ENCODE measurements at places on chromosomes 12 and 14.

- no peak for DNase-seq
Measured at GRCh38 chr12:109861689-109862314, 18.5 kb downstream of the GLTP start.

DNA sequence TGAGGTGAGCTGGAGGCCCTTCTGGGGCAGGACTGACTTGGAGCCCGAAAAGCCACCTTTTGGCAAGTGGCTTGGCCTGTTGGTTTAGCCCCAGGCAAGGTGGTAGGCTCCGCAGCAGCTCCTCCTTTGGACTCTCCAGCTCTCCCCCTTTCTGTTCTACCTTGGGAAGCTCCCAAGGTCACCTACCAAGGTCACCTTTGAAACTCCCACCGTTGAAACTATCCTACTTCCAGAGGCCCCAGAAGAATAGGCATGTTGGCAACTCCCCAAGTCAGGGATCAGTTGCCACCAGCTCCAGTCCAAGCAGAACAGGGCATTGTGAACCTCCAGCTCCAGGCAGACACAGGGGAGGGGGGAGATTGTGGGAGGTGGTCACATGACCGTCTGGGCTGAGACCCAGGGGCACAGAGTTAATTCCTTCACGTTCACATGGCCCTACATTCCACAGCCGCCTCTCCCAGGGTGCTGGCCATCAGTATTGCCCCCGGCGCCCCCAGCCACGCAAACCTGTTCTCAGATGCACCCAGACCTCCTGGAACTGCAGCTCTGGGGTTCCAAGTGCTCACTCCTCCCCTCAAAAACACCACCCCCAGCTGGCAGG lies 14.4 kb downstream of the IRF2BPL start:
- DNase-seq: peak; percentile 75

DNA sequence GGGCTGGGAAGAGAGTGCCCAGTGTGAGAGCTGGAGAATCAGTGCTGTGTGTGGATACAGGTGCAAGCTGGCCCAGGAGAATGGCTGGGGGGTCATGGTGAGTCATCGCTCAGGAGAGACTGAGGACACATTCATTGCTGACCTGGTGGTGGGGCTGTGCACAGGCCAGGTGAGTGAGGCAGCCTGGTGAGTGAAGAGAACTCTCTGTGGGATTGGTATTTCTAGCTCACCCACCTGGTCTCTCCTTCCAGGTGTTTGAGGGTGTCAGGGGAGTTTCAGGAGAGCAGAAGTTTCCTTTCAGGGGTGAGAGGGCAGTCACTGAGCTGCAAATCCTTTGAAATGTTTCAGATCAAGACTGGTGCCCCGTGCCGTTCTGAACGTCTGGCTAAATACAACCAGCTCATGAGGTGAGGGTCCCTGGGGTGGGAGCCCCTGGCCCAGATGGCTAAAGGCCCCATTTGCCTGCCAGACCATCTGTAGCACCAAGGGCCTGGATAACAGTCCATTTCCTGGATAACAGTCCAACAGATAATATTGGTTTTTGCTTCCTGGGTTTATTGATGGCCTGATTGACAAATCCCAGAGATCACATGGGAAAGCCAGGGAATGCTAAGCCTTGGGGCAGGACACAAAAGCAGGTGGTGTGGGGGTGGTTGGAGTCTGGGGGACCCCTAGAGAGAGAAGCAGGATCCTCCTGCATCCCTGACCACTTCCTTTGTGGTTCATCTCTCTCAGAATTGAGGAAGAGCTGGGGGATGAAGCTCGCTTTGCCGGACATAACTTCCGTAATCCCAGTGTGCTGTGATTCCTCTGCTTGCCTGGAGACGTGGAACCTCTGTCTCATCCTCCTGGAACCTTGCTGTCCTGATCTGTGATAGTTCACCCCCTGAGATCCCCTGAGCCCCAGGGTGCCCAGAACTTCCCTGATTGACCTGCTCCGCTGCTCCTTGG lies 5.5 kb upstream of the ATN1 start:
- no peak for DNase-seq

GRCh38 chr12:93918262-93918661 lies 230.1 kb upstream of the PLXNC1 start:
- no peak for DNase-seq

GRCh38 chr14:75577729-75578101 lies 705 bp upstream of the FLVCR2 start:
- DNase-seq: peak; percentile 87

- DNase-seq: no peak
Measured at GRCh38 chr12:103012884-103013283, 55.4 kb downstream of the ASCL1 start.

GRCh38 chr14:72615451-72616121 lies 278.3 kb downstream of the DPF3 start:
- no peak for DNase-seq

DNA sequence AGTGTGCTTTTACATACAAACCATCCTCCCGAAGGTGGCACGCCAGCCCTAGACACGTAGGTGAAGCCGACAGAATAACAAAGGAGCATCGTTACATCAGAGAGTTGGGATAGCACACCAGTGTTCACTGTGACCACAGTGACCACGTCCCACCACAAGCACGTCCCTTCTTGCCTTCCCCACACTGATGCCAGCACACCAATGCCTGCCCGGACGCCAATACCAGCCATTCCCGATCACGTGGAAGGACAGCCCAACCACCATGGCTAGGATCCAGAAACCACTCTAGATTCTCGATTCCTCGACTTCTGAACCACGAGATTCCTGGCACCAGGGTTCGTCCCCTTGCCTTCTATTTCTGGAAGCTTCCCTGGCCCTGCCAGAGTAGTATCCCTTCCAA lies 48.0 kb upstream of the GPR68 start:
- DNase-seq: no peak

DNA sequence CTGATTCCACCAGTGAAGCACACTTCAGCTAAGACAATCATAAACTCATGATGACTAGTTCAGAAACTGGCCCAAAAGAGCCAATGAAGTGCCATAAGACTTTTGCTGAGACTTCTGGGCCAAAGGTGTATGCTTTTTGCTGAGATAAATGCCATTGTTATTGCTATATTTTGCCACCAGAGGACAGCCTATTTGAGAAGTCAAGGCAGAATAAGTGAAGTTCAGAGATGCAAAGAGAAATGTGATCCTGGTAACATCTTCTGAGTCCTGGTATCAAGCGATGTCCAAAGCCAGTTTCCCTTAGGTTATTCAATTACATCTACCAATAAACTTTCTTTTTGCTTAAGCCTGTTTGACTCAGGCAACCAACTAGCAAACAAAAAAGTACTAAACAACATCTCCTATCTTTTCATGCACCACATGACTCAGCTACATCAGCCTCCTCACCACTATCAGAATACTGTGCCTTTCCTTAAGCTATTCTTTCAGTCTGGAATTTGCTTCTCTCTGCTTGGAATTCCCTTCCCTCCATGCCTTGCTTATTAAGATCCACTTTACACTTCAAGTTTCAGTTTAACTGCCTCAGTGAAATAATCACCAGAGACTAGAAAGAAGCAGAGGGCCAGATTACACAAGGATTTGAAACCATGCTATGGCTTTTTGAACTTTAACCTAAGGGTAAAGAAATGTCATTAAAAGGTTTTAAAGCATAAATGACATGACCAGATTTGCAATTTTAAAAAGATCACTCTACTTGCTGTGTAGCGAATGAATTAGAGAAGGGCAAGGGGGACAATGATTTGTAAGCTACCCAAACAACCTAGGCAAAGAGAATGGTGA lies 14.0 kb downstream of the CRY1 start:
- DNase-seq: no peak

DNA sequence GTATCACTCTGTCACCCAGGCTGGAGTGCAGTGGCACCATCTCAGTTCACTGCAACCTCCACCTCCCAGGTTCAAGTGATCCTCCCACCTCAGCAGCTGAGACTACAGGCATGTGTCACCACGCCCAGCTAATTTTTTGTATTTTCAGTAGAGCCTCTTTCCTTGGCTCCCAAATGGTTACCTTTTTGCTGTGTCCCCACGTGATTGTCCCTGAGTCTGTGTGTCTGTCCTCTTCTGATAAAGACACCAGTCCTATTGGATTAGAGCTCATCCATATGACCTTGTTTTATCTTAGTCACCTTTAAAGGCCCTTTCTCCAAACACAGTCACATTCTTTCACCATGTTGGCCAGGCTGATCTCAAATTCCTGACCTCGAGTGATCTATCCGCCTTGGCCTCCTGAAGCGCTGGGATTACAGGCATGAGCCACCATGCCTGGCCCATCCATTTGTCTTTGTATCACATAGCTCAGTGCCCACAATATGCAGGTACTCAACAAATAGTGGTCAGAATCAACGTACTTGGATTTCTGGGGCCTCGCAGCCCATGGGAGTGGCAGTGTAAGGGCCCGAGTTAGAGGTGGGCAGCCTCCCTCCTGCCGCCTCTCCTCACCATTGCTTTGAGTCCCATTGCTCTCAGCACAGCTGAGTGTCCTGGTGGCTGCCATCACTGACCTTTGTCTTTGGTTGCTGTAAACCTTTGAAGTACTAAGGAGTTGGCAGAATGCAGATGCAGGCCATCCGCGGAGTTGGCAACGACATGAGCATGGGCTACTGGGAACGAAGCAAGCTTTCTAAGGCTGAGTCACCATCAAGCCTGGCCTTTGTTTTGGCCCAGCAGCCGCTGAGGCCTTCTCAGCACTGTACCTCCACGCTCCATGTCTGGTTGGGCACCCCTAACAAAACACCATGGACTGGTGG lies 9.3 kb downstream of the TPCN1 start:
- no peak for DNase-seq

DNA sequence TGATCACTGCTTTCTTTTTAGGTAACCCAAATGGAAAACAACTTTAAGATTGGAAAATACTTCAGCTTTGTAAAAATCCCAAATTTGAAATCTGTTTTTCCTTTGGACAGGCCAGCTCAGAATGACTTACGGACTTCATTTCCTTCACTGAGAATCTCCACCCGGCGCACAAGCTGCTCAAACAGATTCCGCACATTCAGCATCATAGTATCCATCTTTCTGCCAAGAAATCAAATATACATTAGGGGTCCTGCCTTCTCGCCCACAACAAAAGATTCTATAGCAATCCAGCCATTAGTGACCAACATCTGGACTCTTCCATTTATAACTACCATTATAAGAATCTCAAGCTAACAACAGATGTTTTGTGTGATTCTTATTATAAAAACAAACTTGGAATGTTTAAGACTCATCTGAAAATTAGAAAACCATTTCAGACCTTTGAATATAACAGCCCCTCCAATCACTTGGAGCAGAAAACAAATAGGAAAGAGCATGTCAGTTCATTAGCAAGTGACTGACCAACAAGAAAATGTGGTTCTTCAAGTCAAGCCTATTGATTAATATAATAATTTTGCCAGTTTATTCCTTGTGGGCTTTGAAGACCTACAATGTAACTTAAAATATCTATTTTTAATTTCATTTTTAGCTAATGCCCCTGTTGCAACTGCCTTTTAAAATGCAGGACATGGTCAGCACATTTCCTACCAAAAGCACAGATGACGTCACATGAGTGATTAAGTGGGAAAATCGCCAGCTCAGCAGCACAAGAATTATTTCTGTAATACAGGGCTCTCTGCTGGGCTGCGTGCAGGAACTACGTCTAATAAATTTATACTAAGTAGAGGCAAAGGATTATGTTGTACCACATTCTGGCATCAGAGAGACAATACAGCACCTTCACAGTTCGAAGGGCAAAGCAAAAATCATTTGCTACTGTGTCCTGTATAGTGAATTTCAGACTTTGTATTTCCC lies 8.5 kb downstream of the RACGAP1 start:
- no peak for DNase-seq

Measured in left ventricle myocardium inferior (tissue), 1 donor.